ENCODE measurements at places on chromosomes 5 and 9.

- DNase-seq = peak; percentile 26
These were observed 56.4 kb downstream of the SH3GL2 start for GRCh38 chr9:17635115-17635890.

DNA sequence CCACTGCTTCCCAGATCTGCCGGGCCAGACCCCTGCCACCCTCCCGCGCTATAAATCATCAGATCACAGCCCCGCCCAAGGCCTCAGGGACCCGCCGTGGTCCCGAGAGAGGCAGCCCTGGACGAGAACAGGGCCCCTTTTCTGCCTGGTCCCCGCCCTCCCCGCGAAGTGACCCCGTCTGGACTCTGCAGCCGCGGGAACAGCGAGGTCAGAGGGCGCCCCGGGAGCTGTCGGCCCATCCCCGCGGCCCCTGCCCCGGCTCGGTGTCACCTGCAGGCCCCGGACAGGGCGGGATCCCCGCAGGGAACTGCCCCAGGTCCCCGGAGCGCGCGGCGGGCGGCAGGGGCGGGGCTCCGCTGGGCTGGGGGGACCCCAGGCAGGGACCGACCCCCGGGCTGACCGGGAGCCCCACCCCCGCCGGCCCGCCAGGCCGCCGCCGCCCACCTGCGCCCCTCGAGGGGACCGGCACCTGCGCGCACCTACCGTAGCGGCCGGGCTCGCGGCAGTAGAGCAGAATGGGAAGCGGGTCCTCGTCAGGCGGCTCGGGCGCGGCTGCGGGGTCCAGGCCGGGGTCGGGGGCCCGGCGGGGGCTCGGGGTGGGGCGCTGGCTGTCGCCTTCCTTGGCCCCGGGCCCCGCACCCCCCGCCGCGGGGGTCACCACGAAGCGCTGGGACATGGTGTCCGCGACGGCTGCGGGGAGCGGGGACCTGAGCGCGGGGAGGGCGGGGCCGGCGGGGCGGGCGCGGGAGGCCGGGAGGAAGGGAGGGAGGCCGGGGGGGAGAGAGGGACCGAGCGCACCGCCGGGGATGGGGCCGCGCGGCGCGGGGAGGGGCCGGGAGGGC, 43.5 kb upstream of the SLC12A7 start:
- no peak for DNase-seq

DNA sequence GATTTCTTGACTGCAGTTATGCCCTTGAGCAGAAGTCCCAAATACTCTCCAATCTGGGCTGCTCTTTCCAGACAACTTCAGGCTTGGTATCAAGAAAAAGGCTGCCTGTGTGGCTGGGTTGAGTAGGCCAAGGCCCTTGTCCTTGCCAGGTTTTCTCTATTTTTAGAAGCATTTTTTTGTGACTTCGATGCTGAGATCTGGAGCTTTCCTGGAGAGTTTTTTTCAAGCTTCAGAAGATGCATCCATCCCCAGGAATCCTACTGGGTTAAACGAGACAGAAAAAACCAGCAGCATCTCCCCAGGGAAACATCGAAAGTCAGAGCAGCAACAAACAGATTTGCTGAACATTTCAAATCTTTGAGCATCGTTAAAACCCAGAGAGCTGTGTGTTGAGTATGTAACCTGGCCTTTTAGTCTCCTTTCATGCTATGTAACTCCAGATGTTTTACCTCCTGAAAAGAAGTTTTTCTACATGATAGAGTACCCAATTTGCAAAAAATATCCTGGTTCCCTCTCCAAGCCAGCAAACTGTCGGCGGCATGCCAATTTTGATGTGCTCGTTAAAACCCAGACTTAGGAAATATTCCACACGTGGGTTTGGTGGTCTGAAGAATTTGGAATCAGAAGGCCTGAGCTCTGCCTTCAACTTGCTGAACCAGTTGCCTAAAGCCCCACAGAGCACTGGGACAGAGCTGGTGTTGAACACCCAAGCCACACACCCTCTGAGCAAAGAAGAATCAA, 98.1 kb upstream of the ALDH1B1 start:
- no peak for DNase-seq

DNA sequence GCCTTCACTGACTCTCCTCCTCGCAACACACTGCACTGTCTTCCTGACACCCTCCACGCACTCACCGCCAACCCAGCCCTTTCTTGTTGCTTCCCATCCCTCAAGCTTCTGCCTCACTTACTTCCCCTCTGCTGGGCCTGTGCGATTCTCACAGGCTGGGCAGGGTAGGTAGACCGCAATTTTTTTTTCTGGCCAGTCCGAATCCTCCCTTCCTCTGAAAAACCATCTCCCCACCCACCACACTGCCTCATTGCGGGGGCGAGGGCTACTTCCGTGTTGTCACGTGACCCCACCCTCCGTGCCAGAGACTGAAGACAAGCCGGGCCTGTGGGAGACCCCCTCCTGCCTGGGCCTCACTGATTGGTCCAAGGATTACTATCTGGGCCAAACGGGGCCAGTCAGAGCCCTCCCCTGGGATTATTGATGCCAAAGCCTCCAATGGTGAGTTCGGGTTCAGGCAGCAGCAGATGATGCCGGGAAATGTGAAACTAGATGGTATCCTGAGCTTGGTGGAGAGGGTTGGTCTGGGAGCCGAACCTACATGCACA, 73.1 kb downstream of the STK10 start:
- DNase-seq = no peak

DNA sequence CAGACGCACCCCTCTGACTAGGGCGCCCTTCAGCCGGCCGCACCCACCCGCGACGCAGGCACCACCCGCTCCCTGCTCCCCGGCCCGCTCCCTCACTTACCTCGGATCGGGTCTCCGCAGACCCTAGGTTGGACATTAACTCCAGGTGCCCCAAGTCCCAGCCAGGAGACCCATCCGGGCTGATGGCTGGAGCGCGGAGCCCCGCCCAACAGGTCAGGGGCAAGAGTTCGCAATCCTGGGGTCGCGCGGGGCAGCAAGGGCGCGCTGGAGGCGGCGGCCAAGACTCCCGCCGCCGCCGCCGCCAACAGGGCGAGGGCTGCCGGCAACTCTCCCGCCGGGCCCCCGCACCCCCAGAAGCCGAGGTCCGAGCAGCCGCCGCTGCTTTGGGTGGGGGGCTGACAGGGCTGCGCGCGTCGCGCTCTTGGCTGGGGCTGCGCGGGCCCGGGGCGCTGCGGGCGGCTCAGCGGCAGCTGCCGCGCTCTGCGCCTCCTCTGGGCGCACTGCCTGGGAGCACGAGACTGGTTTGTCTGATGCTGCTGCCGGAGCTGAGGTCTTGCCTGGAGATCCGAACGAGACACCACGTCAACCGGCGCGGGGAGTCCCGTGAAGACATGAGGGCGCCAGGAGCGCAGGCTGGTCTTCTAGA, at the start of gene GDNF:
Gene GDNF (minus strand): TSS at position 635 of the 646 bp plus-strand sequence. CDS start 5,245 bp downstream, outside the sequence.
- DNase-seq = no peak

DNA sequence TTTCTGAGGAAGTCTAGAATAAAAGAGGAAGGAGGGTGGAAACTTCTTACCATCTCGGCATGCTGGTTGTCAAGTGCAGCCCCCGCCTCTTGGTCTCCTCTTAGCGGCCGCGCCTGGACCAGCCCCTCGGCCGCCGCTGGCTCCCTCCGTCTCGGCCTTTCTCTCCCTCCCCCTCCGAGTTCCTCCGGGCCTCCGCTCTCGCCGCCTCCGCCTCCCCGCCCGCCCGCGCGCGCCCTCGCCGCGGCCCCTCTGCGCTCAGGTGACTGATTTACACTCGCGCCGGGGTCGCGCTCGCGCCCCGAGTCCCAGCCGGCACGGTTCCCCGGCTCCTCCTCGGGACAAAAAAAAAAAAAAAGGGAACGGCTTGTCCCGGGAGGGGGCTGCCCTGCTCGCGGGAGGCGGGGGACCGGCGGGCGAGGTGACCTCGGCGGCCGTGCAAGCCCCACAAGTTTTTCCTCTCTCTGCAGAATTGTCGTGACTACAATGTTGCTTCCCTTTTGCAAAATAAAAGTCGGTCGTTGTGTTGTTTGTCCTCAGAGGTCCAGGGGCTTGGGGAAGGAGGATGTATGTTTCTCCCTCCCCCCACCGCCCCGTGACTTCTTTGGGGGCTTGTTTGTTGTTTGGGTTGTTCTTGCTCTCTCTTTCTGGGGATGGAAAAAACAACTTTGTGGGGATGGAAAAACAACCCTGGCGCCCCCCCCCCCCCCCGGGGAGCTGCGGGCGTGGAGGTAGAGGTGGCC, at the start of gene BNC2:
Gene BNC2 (minus strand): TSS at position 75 of the 740 bp plus-strand sequence. CDS start 22 bp downstream, at position 53.
- peak; percentile 61 for DNase-seq

GRCh38 chr5:130350131-130350530, 445.9 kb downstream of the CHSY3 start:
- no peak for DNase-seq

Measured in HT1080 (cell line).